Adipocyte (in vitro differentiated cells): ENCODE measurements at places on chromosomes 11 and 22.

DNA sequence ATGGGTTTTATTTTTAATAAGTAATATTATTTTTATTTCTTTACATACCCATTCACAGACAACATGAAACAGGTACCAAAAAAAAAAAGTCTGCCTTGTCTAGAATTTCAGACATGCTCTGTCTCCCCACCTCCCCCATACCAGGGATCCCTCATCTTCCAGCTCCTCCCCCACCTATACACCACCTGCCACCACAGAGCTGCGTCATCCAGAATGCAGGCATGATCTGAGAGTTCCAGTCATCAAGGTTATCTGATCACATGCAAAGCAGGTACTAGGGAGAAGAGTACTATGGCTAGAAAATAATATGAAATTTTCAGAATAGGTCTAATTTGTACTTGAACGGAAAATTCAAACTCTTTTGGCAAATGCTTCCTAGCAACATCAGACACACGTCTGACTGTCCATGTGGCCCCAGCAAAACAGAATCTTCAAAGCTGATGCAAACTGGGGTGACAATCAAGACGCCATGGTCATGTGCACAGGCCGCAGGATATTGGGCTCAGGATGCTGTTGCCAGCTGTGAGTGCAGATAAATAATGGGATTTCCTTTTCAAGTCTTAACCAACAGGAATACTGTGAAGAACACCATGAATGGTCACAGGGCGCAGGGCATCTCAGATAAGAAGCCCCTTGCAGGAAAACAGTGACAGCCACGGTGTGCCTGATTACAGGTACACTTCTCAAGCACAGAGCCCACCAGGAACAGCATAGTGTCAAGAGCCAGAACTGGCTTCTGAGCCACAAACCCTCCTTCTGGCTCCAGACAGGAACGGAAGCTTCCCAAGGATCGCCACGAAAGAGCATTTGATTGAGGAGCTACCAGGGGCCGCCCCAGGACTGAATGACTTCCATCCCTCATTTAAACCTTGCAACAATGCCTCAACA is 169.5 kb downstream of the EFCAB6 start:
- no peak for DNase-seq

DNA sequence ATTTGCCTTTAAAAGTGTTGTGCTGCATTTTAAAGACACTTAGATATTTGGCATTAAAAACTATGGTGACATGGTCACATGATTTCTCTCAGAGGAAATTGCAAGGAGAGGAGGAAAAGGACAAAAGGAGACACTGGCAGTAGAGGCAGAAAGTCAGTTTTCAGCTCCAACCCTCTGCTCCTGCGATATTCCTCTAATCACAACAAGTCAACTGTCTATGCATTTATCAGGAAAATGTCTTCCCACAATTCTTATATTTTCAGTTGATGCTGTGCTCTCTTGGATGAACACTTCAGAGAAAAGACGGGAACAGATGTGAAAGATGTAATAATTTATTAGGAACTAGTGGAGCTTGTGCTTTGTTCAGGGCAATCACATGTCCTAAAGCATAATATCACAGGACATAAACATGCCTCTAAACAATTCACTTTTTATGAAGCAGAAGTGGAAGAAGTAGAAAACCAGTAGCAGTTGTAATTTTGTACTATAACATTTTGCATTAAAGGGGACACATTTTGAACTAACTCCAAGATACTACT is 340.8 kb upstream of the PITPNB start:
- no peak for DNase-seq

DNA sequence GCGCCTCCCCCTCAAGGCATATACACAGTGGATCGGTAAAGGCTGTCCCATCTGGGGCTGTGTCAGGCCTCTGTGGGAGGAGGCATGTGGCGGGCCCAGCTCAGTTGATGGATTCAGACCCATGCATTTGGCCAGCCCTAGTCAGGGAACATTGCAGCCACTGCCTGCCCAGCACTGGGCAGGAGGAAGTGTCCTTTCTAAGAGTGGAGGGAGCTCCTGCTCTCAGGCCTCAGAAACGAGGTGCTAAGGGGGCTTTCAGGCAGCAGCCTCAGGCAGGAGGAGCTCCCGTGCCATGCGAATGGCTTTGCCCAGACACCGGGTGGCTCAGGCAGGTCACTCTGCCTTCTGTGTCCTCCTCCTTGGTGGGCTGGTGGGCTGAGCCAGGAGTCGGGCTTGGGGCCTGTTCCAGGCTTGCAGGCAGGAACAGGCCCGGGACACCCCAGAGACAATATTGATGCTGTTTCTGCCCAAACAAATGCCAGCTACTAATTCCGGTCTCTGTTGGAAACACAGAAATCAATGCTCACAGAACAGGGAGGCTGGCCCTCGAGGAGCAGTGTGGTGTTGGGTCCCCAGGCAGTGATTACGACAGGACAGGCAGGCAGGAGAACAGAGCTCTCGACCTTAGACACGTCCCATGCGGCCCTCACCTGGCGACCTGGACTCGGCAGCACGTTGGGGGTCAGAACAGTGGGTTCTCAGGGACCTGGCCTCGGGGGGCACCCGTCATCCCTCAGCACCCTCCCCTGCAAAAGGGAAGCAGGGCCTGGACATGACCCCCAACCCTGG is 42.3 kb upstream of the CCDC188 start:
- no peak for DNase-seq

GRCh38 chr11:61693922-61694601 is 13.9 kb downstream of the DAGLA start:
- DNase-seq = no peak

DNA sequence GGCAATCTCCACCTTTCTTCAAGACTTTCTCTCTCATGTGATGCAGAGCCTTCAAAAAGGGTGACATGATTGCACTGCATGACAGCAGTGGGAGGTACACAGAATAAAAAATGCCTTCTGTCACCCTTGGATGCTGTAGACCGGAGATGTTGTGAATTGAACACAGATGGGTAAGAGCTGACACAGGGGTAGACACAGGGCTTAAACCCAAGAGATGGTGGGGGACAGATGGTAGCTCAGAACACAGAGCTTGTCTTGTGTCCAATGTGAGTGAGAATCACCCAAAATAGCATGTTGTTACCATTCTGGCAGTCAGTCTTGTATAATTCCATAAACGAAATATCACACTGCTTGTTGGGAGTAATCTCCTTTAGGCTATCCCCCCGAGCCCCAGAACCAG is 69.9 kb downstream of the JRKL start:
- no peak for DNase-seq

- peak; percentile 99 for DNase-seq
Measured at GRCh38 chr22:40651563-40652501, 15.3 kb upstream of the MRTFA start.

DNA sequence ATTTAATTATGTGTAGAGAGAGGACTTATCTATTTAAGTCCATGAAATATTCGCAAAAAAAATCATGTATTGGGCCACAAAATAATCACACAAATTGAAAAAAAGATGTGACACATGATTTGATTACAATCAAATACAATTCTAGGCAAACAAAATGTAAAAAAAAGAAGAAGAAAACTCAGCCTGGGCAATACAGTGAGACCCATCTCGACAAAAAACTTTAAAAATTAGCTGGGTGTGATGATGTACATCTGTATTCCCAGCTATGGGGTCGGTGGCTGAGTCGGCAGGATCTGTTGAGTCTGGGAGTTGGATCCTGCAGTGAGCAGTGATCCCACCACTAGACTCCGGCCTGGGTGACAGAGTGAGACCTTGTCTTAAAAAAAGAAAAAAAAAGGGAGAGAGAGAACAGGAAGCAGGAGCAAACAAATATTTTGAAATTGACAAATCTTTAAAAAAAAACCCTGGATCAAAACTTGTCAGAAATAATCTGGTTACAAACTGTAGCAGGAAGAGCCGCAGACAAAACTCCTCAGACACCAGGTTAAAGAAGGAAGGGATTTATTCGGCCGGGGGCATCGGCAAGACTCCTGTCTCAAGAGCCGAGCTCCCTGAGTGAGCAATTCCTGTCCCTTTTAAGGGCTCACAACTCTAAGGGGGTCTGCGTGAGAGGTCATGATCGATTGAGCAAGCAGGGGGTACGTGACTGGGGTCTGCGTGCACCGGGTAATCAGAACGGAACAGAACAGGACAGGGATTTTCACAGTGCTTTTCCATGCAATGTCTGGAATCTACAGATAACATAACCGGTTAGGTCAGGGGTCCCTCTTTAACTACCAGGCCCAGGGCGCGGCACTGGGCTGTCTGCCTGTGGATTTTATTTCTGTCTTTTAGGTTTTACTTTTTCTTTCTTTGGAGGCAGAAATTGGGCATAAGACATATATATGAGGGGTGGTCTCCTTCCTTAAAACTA is 3.3 kb upstream of the TYMP start:
- no peak for DNase-seq

DNA sequence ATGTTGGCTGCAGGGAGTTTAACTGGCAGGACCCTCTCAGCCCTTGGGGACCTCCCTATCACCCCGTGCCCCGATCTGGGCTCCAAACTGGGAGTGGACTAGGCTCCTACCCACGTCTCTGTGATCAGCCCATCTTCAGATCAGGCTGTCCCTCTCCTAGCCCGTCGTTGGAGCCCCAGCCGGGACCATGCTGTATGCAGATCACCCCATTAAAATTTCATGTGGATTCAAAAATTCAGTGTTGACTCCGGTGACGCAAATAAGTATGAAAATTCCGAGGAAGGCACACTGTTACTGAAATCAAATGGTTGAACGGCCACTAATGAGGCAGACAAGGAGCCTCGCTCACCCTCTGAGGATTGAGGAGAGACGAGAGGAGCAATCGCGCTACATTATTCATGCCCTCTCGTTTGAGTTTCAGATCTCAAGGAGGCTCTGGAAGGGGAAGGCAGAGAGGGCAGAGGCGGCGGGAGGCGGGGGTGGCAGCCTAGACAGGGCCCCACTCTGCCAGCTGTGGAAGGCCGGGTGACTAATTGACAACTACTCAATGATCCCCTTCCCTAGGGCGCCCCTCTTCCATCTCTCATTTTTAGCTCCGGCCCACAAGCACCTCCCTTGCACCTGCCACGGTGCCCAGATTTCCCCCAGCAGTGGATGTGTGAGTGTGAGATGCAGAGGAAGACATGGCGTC is 255.4 kb downstream of the MIAT start:
- no peak for DNase-seq

DNA sequence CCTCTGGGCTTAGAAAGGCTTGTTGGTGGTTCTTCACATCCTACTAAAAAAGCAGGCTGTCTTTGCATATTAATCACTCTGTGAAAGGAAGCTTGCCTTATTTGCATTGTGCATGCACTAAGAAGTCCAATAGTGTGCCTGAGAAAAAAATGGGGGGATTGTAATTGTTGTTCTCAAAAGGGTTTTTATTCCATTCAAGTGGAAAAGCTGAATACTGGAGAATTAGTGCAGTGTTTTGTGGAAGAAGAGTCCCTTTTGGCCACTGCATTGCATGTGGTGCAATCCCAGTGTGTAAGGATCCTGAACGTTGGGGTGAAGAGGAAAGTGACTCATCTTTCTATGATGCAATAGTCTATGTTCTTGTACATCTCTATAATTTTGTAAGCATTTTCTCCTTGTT is 16.5 kb downstream of the NCAM1 start:
- DNase-seq = peak; percentile 5

GRCh38 chr11:58318532-58318931 is 40.3 kb downstream of the OR5B17 start:
- DNase-seq = no peak

DNA sequence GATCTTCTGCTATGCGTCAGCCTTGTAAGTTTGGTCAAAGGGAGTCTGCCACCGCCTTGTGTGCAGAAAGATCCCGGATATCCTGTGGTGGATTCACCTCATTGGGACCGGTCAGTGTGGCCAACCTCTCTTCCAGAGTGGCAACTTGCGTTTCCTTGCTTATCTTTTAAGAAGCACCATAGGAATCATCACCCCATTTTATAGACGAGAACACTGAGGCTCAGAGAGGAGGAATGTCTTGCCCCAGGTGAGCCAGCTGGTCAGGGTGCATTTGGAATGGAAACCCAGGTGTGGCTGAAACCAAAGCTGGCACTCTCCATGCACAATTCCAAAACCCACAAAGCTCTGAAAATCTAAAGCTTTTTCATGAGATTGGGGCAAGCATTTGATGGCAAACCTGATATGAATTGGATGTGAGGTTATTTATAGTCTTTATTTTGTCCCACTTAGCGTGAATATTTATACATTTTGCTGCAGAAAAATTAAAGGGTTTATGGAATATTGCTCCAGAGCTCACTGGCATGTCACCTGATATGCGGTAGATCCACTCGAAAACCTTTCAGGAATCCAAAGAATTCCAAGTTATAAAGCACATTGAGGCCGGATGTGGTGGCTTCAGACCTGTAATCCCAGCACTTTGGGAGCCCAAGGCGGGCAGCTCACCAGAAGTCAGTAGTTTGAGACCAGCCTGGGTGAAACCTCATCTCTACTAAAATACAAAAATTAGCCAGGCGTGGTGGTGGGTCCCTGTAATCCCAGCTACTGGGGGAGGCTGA is 12.1 kb upstream of the EIF3D start:
- DNase-seq = no peak

DNA sequence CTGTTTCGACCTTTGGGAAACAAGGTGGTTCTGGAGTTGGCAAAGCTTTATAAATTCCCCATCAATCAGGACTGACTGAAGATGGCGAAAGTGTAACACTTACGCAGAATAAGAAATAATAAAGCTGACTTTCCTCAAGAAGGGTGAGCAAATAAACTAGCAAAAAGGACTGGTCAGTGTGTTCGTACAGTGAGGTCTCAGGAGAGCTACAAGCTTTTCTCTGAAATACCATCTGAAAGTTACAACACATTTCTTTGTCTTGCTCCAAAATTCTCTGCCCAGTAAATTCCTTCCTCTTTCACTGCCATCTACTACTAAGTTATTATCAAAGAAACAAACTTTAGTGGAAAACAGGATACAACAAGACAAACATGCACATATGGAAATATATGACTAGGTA is 13.4 kb downstream of the PITPNB start:
- peak; percentile 69 for DNase-seq

- DNase-seq = no peak
Measured at GRCh38 chr11:132895340-132895739, 637.0 kb downstream of the OPCML start.

DNA sequence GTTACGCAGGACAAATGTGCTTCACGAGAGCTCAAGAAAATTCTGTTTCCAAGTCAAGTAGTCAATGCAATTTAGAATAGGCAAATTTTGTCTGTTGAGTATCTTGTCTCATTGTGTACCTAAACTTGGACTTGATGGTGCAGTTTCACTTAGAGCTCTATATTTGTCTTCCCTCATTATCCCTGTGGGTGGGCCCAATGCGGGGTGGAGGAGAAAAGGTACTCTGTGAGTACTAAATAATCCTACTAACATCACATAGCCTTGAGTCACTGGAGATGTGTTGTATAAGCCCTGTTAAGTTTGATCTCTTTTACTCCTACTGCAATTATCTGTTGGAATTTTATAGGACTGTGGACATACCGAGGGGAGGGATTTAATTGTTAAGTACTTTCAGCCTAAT is 331.2 kb downstream of the METTL15 start:
- no peak for DNase-seq
